ENCODE measurements at places on chromosomes 6 and 20. TPM values are rescaled to one million over a fixed set of nuclear protein-coding genes. Genes with fewer than 3 reads are reported as not detected.

DNA sequence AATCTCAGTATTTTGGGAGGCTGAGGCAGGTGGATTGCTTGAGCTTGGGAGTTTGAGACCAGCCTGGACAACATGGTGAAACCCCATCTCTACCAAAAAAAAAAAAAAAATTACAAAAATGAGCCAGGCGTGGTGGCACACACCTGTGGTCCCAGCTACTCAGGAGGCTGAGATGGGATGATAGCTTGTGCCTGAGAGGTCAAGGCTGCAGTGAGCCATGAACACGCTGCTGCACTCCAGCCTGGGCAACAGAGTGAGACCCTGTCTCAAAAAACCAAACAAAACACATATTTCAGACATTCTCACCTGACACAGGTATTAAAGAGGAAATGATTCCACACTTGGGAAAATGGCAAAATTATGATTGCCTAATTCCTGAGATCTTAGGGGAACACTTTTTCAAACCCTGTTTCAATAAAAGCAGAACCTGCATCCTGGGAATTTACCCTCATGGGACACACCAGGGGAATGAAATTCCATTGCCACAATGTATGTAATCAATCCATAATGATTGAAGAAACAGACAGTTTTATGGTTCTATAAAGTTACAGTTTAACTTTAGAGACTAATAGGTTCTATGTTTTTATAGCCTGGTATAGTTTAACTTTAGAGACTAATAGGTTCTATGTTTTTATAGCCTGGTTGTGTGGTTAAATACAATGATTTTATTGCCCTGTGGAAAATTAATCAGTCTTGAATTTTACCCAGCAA, 29.6 kb upstream of the DNAAF9 start:
- no peak for DNase-seq

DNA sequence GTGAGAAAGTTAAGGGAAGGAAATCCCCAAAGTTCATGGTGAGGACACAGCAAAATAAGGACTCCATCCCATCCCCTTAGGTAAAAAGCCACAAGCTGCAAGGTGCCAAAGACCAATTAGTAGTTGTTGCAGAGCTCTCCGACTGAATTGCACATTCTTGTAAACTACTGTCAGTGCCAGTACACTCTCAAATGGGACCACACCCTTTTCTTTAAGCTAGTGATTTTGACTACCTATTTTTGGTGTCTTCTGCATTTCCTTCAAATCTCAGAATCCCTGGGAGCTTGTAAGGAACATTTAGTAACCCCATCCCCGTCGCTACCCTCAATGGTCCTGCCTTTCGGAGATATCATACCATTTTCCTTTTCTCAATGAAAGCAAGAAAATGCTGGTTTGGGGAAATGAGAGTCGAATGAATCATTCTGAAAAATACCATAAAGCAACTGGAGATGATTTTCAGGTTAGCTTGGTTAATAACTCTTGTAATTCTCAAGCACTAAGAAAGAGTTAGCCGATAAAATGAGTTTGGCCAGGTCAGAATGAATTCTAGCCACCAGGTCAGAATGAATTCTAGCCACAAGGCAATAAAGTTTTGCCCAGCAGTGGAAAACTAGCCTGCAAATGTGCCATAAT, 5.2 kb upstream of the HMGN3 start:
- DNase-seq, result no peak

GRCh38 chr20:33910056-33910455, 83.7 kb upstream of the RALY start:
- peak; percentile 80 for DNase-seq

GRCh38 chr6:166442131-166442685, 59.5 kb upstream of the MPC1 start:
- no peak for DNase-seq

- DNase-seq, result peak; percentile 91
Observed at GRCh38 chr20:32707691-32708581, 34.2 kb upstream of the C20orf203 start.

GRCh38 chr20:35887393-35888064, 66.8 kb downstream of the SCAND1 start:
- DNase-seq, result no peak

GRCh38 chr6:11341867-11342266, 109.4 kb upstream of the NEDD9 start:
- peak; percentile 59 for DNase-seq

GRCh38 chr6:100704961-100705360, 176.2 kb downstream of the ASCC3 start:
- DNase-seq, result no peak

Gene MLIP
- not detected for total RNA-seq

Gene KHDRBS2
- not detected for total RNA-seq

Gene NRM
- 38.2 TPM for total RNA-seq

Gene ZSCAN26
- 30.6 TPM for total RNA-seq

Data from M059J (cell line).